Renal cortical epithelial cell (primary cell): ENCODE measurements at places on chromosomes 7 and 10.

DNA sequence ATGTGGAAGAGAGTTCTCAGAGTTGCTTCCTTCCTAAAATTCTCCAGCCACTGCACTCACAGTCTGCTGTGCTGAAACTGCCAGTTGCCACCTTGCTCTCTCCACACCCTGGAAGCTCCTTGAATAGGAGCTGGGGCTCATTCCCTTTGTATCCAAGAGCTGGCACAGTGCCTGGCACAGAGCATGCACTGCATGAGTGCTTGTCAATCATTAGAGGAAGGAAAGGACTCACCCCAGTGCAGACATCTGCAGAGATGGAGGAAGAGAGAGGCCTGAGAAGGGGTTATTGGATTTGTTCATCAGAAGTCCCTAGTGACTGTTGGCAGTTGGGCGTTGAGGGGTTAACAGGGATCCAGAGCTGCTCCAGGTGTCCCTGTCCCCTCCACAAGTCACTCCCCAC lies 41.7 kb upstream of the DUSP5 start:
- DNase-seq = peak; percentile 80

- DNase-seq = no peak
These were observed 98.3 kb upstream of the DDC start for GRCh38 chr7:50663396-50664102.

GRCh38 chr10:61869774-61870525 lies 31.5 kb upstream of the ARID5B start:
- DNase-seq = peak; percentile 62

DNA sequence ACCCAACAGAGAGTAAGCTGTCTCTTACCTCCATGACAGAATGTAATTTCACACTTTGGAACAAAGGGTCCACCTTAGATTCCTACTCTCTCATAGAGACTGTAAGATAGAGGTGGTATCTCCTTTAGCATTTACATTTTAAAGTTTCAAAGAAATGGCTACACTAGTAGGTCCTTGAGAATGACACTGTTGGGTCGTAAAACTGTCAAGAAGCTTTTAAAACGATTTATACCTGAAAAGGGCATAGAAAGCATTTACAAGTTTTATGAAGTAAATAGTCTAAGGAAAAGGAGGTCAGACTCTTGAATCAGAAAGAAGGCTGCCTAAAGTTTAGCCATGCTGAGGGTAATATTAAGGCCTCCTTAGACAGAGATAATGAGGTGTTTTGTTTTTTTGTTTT lies 1212.4 kb upstream of the PHF14 start:
- no peak for DNase-seq

DNA sequence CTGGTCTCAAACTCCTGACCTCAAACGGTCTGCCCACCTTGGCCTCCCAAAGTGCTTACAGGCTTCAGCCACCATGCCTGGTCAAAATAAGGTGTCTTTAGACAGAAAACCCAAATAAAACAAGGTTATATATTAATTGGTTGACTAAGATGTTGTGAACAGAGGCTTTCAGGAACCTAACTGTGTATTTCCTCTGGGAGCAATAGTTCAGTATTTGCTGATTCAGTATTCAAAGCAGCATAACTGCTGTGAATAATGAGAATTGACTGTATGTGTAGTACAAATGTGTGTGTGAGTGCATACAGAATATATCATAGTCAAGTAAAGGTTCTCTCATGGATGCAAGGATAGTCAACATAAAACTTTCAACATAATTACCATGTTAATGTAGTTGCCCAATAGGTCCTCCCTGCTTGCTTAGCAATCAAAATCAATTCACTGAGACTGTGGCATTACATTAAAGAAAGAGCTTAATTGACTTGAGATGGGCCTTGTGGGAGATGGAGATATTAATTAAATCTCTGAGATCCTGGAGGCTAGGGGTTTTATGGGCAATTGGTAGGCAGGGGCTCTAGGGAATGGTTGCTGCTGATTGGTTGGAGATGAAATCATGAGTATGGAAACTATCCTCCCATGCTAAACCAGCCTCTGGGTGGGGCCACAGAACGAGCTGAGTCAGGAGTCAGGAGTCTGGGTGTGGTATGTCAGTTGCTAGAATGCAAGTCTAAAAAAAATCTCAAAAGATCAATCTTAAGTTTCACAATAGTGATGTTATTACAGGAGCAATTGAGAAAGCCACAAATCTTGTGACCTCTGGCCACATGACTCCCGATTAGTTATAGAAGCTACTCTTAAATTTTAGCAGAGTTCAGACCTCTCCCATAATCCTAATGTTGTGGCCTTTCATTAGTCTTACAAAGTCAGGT lies 162.7 kb downstream of the AKR1D1 start:
- DNase-seq = peak; percentile 30
